Karpas-422 (cell line): ENCODE measurements at places on chromosomes 5 and 9. TPM values are rescaled to one million over a fixed set of nuclear protein-coding genes. Genes with fewer than 3 reads are reported as not detected.

GRCh38 chr9:89951675-89952074 is 346.9 kb downstream of the GADD45G start:
- no peak for DNase-seq
- H3K4me3 ChIP-seq, result no peak overlapping the region
- H3K4me1 ChIP-seq, result no peaks in the 10 kb centered on the region
- H3K27ac ChIP-seq, result no peak overlapping the region
- no peaks in the 10 kb centered on the region for H3K36me3 ChIP-seq

DNA sequence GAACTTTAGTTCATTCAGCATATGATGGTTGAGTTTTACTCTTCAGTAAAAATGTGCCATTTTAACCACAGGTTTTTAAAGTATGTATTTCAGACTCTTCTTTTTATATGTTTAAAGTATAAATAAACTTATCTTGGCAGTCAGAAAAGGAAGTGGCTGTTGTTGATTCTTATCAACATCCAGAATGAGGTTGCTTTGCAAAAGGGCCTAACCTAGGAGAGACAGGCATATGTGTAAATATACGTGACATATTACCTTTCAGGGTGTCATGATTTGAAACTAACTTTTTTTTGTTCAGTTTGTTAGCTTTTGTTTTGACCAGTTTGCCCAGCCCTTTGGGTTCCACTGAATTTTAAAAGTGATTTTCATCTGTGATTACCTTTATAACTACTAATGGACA is 7.4 kb downstream of the SMARCA2 start:
- H3K36me3 ChIP-seq, result no peaks in the 10 kb centered on the region
- no peaks in the 10 kb centered on the region for H3K27me3 ChIP-seq
- H3K27ac ChIP-seq, result no peak overlapping the region
- no peak overlapping the region for H3K4me3 ChIP-seq

Gene OBP2B
- not detected in 2 replicates for total RNA-seq

Gene PRRX2
- not detected in 2 replicates for total RNA-seq

DNA sequence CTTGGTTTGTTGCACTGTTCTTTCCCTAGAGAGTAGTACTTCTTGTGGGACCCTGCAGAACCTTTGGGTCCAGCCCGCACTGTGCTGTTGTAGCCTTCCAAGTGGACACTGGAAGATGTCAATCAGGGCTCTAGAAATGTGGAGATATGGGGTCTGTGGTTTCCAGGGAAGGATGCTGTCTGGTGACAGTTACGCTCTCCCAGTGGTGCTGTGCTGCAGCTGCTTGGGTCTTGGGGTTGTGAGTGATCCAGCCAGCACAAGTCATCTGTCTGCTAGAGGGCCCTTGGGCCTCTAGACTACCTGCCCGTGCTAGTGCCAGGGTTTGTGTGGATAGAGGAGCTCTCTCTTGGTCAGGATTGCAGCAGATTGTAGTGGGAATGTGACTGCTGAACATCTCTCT is 484.5 kb downstream of the DMAC1 start:
- H3K4me3 ChIP-seq, result no peak overlapping the region
- H3K27me3 ChIP-seq, result no peaks in the 10 kb centered on the region
- no peak overlapping the region for H3K27ac ChIP-seq
- no peak for DNase-seq
- no peaks in the 10 kb centered on the region for H3K36me3 ChIP-seq
- H3K4me1 ChIP-seq, result no peaks in the 10 kb centered on the region
